ENCODE measurements at places on chromosomes 5 and 9.
A peak's percentile ranks its signal among the peaks of the same experiment; 100 is the strongest.

GRCh38 chr5:142881784-142882126 lies 111.6 kb downstream of the ARHGAP26 start:
- DNase-seq: no peak

DNA sequence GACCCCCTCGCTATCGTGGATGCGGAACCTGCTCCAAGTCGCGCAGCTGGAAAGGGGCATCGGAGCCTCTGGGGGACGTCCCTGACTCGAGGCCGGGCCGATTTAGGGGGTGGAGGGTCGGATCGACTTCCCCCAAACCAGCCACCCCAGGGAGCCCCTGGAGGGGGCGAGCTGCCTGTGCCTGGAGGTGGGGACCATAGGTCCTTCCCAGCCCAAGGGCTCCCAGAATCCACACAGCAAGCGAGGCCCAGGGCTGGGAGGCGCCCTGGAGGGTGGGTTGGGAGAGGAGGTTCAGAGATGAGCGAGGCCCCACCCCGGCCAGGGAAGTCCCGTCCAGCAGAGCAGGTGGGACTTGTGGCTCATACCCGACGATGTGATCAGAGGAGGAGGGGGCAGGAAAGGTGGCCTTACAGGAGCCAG lies 147.6 kb downstream of the GAPVD1 start:
- DNase-seq: peak; percentile 49

DNA sequence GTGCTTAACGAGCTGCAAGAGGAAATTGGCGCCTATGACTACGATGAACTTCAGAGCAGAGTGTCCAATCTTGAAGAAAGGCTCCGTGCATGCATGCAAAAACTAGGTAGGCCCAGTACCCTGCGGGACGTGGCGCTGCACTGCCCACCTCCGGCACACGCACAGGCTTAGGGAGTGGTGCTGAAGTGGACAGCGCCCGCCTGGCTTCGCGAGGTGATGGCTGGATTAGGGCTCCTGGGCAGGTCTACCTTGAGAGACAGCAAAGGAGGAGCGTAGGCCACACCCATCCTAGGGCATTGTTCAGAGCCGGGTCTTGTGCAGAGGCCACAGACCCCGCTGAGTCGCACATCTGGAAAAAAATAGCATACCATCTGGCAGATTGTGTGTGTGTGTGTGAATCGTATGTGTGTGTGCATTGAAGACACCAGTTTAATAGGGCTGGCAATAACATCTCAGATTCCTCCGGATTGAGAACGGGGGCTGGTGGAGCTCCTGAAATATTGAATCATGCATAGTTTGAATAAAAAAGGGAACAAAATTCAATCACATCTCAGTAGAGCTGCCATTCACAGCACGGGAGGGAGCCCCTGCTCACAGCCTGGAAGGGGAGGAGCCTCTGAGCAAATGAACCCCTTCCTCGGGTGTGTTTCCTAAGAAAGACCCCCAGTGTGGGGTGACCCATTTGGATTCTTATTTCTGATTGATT lies 11.1 kb downstream of the OLFM1 start:
- DNase-seq: peak; percentile 1

GRCh38 chr5:133453831-133454230 lies 158.5 kb downstream of the FSTL4 start:
- no peak for DNase-seq

- no peak for DNase-seq
These were observed 745 bp downstream of the GADD45G start for GRCh38 chr9:89605465-89606048.

DNA sequence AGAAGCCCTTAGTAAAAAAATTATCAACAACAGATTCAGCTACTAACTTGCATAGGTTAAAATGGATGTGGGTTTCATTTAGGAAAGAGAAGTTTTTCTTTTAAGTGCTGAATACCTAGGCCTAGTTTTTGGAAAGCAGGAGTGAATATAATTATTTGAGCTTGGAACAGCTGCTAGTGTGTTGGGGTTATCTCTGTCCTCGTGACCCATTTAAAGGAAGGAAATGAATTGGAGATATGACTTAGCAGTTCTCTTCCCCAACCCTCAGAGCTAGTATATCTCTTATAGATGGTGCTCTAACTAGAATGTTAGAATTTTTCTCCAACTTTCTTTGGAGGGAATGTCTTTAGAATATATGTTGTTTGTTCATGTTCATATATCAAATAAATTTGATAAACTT lies 38.6 kb downstream of the ZNF366 start:
- DNase-seq: peak; percentile 84

DNA sequence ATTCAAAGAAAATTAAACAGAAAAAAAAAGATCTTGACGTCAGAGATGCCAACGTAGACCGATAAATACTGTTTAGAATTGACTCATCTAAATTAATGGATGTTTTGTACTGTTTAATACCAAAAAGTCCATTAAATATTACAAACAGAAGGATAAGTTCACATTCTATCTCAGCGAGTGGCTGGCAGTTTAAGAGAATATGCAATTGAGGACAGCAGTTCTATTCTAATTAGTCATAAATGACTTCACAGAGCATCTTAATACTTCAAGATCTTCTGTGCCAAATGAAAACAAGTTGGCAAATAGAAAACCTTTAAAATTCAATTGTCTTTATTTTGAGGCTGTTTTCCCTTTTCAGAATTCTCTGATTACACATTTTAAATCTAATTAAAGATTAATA lies 326.6 kb upstream of the NREP start:
- no peak for DNase-seq

- DNase-seq: peak; percentile 90
These were observed 282.1 kb downstream of the CRB2 start for GRCh38 chr9:123637945-123638634.

GRCh38 chr9:5835808-5836207 lies 2.9 kb upstream of the ERMP1 start:
- DNase-seq: peak; percentile 83

DNA sequence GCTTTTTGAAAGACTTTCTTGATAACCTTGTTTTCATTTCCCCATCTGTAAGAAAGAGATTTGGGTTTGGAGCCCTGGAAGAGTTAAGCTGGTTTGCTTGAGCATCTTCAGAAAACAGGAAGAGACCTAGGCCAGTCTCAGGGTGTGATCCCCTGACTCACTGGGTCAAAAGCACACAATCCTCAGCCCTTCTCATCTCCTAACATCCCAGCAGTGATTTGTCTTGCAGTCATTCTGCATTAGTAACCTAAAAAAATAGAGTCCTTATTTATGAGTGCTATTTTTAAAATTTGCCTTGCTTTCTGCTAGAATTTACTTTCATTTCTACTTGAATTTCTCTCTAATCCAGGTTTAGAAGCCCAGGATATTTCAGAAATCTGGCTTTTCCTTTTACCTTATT lies 16.4 kb upstream of the ARSB start:
- DNase-seq: no peak

DNA sequence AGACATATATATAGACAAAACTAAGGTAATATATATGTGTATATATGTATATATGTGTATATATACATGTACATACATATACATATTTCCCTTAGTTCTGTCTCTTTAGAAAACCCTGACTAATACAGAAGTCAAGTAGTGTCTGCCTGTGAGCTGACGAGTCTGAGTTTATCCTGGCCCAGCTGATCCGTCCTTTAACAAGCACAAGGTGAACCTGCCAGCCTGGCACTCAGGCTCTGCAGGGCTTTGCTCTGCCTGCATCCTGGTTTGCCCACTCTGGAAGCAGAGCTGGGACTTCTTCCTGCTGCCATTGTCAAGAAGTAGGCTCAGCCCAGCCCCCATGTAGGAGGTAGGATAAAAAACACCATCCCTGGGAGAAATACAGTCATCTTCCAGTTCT lies 388.0 kb downstream of the ICE1 start:
- DNase-seq: no peak

DNA sequence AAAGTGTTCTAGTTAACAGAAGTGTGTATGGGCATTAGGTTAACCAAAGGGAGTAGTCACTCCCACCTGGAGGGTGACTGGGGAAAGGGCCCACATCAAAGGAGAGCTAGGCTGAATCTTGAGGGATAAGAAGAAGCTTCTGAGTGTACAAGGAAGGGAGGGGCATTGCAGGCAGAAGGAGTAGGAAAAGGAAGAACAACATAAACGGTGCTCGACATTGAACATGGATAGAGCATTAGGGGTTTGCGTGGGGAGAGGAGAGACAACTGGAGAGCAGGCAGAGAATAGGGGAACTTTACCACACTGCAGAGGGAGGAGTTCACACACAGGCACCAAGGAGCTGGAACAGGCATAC lies 5.3 kb upstream of the GLRX start:
- peak; percentile 54 for DNase-seq

GRCh38 chr9:105127863-105128220 lies 116.6 kb upstream of the SLC44A1 start:
- peak; percentile 58 for DNase-seq

DNA sequence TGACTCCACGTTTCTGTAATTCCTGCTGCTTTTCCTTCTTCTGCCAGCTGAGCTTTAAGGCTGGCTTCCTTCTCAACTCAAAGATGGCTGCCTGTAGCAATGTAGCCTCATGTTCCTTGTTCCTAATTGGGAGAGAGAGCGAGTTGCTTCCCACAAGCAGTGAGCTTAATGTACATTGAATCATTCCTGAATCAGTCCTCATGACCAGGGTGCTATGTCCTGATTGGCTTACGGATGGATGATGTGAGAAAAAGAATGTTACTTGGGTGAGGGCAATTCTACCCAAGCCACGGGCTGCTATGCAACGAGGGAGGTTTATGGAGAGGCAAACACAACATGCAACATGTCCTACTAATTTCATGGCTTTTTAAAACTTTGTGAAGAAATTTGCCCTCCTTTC lies 356.2 kb downstream of the RASEF start:
- DNase-seq: no peak

DNA sequence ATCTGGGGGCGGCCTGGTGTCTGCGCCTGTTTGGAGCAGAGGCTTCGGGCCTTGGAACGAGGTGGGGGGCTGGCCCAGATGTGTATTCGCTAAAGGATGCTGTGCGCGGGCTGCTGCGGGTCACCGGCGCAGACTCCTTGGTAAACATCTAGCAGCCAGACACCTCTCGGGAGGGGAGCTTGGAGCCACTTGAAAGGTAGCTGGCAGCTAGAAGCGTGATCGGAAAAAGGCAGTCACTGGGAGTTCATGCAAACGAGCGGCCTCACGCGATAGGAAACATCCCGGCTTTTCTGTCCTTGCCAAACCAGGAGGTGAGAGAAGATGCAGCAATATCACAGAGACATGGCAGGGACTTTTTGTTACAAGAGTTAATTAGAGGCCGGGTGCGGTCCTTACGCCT lies 8.1 kb downstream of the LAMC3 start:
- no peak for DNase-seq

- no peak for DNase-seq
These were observed 30.1 kb upstream of the TENT2 start for GRCh38 chr5:79582186-79582585.

DNA sequence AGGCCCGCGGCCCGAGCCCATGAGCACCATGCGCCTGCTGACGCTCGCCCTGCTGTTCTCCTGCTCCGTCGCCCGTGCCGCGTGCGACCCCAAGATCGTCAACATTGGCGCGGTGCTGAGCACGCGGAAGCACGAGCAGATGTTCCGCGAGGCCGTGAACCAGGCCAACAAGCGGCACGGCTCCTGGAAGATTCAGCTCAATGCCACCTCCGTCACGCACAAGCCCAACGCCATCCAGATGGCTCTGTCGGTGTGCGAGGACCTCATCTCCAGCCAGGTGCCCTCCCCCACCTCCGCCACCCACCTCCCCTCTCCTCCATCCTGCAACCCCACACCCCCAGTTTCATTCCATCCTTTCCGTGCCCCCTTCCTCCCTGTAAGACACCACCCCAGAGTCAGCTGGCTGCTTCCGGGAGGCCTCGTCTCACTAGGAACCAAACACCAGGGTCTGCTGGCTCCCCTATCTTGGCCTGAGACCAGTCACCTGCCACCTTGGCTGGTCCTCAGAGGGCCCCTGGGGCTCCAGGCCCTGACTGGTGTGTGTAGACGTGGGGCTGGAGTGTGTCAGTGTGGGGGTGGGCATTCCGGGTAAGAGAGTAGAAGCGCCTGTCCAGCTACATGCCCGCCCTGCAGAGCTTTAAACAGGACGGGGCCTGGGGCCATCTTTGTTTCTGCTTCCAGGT lies 655 bp downstream of the GRIN1 start:
- DNase-seq: no peak

DNA sequence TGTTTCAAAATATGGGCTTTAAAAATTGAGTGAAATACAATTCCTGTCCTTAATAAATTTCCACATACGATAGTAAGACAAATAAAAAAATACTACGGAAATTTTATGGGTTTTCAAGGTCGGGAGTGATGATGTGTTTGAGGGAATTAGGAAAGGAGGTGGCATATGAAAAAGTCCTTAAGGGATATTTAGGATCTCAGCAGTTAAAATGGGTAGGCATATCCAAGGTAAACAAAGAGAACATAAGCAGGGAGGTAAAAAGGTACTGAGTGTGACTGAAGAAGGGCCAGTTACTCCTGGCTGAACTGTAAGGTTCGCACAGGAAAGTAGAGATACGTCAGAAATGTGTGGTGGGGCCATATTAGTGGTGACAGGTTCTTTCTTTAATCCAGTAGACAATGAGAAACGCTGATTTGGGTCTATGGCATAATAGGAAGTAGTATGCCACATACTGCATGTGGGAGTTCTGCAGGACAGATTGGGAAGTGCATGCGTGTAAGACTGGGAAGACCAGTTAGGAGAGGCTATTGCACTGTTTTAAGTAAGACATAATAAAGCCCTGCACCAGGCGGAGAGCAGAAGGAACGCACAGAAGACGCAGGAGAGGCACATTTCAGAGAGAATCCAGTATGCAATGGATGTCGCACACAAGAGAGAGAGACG lies 937 bp upstream of the HMGCR start:
- DNase-seq: peak; percentile 69

DNA sequence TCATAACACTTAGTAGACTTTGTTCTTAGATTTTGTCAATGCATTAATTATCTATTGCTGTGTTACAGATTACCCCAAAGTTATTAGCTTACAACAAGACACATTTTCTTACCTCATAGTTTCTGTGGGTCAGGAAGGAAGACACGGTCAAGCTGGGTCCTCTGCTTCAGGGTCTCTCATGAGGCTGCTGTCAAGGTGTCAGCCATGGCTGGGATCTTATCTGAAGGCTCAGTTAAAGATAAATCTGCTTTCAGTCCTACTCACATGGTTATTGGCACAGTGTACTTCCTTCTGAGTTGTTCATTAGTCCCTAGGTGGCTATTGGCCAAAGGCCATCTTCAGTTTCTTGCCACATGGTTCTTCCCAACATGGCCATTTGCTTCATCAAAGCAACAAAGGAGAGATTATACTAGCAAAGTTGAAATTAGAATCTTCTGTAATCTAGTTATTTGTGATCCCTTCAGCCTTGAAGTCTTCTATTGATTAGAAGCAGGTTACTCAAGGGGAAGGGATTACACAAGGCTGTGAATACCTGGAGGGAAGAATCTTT lies 25.2 kb downstream of the TDRD7 start:
- no peak for DNase-seq

GRCh38 chr5:150448952-150449516 lies 505 bp downstream of the RPS14 start:
- DNase-seq: no peak

- DNase-seq: no peak
These were observed 23.7 kb downstream of the NUP214 start for GRCh38 chr9:131148966-131149687.

- no peak for DNase-seq
These were observed 368.4 kb upstream of the GRAMD2B start for GRCh38 chr5:126054577-126055347.

Data from OCI-M1 (cell line).